ENCODE measurements at places on chromosomes 12 and 14.

GRCh38 chr12:88153959-88154358 lies 11.9 kb downstream of the TMTC3 start:
- DNase-seq: no peak

GRCh38 chr14:31716208-31716607 lies 155.0 kb downstream of the NUBPL start:
- no peak for DNase-seq

GRCh38 chr12:19421503-19422282 lies 17.6 kb upstream of the AEBP2 start:
- no peak for DNase-seq

DNA sequence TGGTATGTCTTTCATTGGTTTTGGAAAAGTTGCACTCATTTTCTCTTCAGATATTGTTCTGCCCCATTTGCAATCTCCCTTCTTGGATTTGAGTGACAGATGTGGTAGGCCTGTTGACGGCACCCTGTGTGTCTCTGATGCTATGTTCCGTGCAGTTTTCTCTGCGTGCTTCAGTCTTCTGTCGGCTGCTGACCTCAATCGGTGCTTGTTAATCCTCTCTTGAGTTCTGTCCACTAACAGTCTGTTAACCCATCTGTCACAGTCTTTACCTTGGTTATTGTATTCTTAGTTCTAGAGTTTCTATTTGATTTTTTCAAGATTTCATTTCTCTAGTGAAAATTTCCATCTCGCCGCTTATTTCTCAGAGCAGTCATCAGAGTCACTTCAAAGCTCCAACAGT lies 20.7 kb upstream of the PLD4 start:
- no peak for DNase-seq

GRCh38 chr14:66445936-66446335 lies 40.2 kb upstream of the CCDC196 start:
- DNase-seq: no peak
